ENCODE measurements at places on chromosomes 1 and 21. TPM values are rescaled to one million over a fixed set of nuclear protein-coding genes. Genes with fewer than 3 reads are reported as not detected.

OPTC gene
- total RNA-seq, result not detected

DNA sequence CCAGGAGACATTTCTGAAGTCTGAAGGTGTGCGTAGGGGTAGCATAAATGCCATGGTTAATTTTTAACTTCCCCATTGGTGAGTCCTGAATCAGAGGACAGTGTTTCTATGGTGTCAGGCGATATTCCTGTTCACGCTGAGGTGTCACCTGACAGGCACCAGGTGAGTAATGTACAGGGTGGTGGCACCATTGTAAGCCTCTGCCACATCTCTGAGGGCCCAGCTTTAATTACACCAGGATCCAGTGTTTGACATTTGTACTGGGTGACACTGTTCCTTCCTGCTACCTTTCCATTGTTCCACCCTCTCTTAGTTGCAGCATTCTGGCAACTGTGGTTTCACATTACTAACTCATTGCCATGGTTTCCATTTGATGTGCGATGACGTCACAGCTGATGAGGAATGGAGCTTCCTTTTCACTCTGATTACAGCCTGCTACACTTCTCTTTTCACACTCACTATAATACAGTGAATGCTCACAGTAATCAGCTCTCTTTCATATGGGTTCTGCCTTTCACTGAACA lies 40.6 kb upstream of the MARK1 start:
- no peaks in the 10 kb centered on the region for H3K27me3 ChIP-seq
- DNase-seq, result no peak
- H3K27ac ChIP-seq, result no peak overlapping the region
- H3K4me3 ChIP-seq, result no peak overlapping the region
- no peaks in the 10 kb centered on the region for H3K4me1 ChIP-seq
- H3K36me3 ChIP-seq, result no peaks in the 10 kb centered on the region

DNA sequence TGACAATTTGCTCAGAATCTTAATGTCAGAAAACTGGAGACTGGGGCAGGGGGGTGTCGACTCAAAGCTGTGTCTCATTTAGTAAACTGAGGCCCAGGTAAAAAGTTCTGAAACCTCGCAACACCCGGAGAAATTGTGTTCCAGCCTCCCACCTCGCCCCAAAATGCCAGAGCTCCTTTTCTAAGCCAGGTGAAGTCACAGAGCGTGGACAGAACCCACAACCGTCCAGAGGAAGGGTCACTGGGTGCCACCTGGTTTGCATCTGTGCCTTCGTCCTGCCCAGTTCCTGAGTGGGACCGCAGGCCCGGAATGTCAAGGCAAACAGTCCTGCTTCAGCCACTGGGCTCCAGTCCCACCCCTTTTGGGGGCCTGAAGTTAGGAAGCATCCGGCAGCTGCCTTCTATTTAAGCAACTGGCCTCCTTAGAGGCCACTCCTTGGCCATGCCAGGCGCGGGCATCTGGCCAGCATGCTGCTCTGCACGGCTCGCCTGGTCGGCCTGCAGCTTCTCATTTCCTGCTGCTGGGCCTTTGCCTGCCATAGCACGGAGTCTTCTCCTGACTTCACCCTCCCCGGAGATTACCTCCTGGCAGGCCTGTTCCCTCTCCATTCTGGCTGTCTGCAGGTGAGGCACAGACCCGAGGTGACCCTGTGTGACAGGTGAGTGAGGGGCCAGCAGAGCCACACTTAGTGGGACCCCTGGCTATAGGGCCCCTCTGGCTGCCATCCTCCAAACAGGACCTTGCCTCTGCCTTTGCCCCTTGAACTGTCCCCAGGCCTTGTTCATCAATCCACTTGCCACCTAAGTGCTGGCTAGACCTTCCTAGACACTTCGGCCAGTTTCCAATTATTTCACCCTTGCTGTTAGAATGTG lies at the start of gene TAS1R1:
TAS1R1 (plus strand) TSS at position 401 of the 872 bp plus-strand sequence; CDS start at position 468, 67 bp downstream.
- H3K27ac ChIP-seq, result peak within 1 kb of the TSS; percentile 79
- H3K4me3 ChIP-seq, result peak within 1 kb of the TSS; percentile 98
- no peaks in the 10 kb centered on the region for H3K27me3 ChIP-seq
- DNase-seq, result peak; percentile 73
- H3K4me1 ChIP-seq, result peaks cover 21% of the 10 kb centered on the region
- H3K36me3 ChIP-seq, result peaks cover 9% of the 10 kb centered on the region

DNA sequence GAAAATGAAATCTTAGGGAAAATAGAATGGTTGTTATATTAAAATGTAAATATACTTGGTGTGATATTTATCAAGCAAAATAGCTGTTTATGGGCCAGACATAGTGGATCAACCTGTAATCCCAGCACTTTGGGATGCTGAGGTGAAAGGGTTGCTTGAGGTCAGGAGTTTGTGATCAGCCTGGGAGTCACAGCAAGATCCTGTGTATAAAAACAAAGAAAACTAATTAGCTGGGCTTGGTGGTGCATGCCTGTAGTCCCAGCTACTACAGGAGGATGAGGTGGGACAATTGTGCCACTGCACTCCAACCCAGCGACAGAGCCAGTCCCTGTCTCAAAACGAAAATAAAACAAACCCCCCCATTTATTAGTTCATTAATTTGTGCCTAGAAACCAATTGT lies 21.6 kb upstream of the CFHR1 start:
- no peaks in the 10 kb centered on the region for H3K36me3 ChIP-seq
- no peak overlapping the region for H3K4me3 ChIP-seq
- no peak overlapping the region for H3K27ac ChIP-seq
- DNase-seq, result no peak

DNA sequence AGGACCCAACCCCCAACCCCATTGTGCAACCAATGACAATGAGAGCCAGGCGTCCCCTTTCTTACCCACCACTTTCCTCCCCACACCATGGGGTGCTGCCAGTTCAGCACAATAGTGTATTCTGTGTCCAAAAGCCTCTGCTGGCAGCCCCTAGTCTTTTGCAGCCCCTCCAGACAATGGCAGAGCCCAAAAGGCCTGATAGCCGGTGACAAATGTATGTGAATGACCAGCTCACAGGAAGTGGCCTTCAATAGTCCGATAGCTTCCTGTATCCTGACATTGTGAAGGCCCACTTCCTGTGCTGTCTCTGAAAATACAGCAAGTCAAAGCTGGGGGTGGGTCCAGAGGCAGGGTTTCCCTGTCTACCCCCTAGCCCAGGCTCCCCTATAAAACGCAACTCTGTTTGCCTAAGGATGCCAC lies 16.6 kb downstream of the SMIM12 start:
- H3K4me3 ChIP-seq, result no peak overlapping the region
- peak overlapping the region; percentile 6 for H3K27ac ChIP-seq
- H3K27me3 ChIP-seq, result no peaks in the 10 kb centered on the region
- peaks cover 17% of the 10 kb centered on the region for H3K4me1 ChIP-seq
- H3K36me3 ChIP-seq, result peaks cover 4% of the 10 kb centered on the region

ZBTB17 gene
- 42.3 TPM for total RNA-seq

GRCh38 chr1:192445839-192446489 lies 129.2 kb downstream of the RGS21 start:
- no peak overlapping the region for H3K27ac ChIP-seq
- H3K4me1 ChIP-seq, result no peaks in the 10 kb centered on the region
- H3K4me3 ChIP-seq, result peak overlapping the region; percentile 19
- no peaks in the 10 kb centered on the region for H3K27me3 ChIP-seq
- no peaks in the 10 kb centered on the region for H3K36me3 ChIP-seq

DNA sequence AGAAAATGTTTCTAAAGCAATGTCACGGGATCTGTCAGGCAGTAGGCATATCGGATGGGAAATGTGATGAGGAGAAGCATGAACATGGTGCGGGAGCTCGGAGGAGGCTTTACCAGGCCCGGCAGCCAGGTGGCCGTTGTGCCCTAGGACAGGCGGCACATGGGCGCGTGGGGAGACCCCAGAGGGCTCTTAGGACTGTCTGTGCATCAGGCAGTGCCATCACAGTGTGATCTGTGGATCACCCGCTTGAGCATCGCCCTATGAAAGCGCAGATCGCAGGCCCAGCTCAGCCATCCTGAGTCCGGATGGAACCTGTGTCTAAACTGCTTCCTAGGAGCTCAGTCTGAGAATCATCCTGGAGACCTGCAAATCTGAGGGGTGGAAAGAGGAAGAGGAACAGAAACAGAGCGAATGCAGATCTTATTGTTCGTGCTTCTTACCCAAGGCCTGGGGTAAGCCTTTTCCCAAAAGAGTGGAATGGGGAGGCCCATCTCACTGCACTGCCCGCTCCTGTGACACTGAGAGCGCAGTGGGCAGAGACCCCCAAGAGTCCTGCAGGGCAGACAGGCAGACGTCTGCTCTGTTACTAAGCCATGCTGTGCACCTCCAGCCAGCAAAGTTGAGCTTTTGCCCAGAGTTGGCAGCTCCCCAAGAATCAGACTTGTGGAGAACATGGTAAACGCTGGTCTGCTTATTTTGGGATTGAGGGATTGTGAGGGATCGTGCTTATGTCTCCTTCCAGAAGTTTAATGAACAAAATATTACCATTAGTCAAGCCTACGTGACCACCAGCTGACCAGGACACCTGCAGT lies 251.0 kb downstream of the RHOU start:
- no peak for DNase-seq
- H3K36me3 ChIP-seq, result no peaks in the 10 kb centered on the region
- H3K27me3 ChIP-seq, result no peaks in the 10 kb centered on the region

CRTC2 gene
- total RNA-seq, result 52.7 TPM

OR2L2 gene
- total RNA-seq, result 0.14 TPM

DNA sequence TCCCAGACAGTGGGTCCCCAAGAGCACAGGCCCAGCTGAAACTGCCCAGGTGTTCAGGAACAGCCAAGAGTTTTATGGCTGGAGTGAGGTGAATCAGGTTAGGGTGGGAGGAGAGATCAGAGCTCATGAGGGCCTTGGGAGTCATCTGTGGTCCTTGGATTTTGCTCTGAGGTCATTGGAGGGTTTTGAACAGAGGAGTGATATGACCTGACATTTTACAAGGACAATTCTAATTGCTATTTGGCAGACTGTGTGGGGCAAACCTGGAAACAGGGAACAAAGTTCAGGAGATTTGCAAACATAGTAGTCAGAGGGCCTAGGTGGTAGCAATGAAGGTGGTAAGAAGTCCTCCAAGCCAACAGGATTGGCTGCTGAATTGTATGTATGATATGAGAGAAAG lies 31.1 kb upstream of the LRRN2 start:
- peaks cover 7% of the 10 kb centered on the region for H3K4me1 ChIP-seq
- H3K36me3 ChIP-seq, result no peaks in the 10 kb centered on the region
- no peak overlapping the region for H3K4me3 ChIP-seq
- no peak for DNase-seq

GRCh38 chr1:64209221-64209620 lies 5.8 kb downstream of the UBE2U start:
- no peaks in the 10 kb centered on the region for H3K27me3 ChIP-seq
- H3K27ac ChIP-seq, result no peak overlapping the region
- no peak for DNase-seq
- H3K36me3 ChIP-seq, result no peaks in the 10 kb centered on the region
- no peaks in the 10 kb centered on the region for H3K4me1 ChIP-seq
- no peak overlapping the region for H3K4me3 ChIP-seq

GRCh38 chr1:234475167-234475793 lies 3.7 kb downstream of the TARBP1 start:
- no peak overlapping the region for H3K27ac ChIP-seq
- H3K4me1 ChIP-seq, result peaks cover 25% of the 10 kb centered on the region
- no peaks in the 10 kb centered on the region for H3K27me3 ChIP-seq
- H3K4me3 ChIP-seq, result no peak overlapping the region
- H3K36me3 ChIP-seq, result no peaks in the 10 kb centered on the region
- DNase-seq, result no peak

- H3K4me1 ChIP-seq, result no peaks in the 10 kb centered on the region
- no peaks in the 10 kb centered on the region for H3K36me3 ChIP-seq
- no peak overlapping the region for H3K27ac ChIP-seq
- no peak overlapping the region for H3K4me3 ChIP-seq
- no peaks in the 10 kb centered on the region for H3K27me3 ChIP-seq
Observed at GRCh38 chr1:205843036-205843859, 6.7 kb downstream of the PM20D1 start.

- no peaks in the 10 kb centered on the region for H3K27me3 ChIP-seq
- no peak overlapping the region for H3K4me3 ChIP-seq
- no peak overlapping the region for H3K27ac ChIP-seq
- no peaks in the 10 kb centered on the region for H3K4me1 ChIP-seq
Observed at GRCh38 chr21:32198384-32198783, 80.5 kb downstream of the MIS18A start.

- H3K27ac ChIP-seq, result no peak overlapping the region
- H3K36me3 ChIP-seq, result no peaks in the 10 kb centered on the region
Observed at GRCh38 chr1:210627755-210628154, 299.1 kb downstream of the HHAT start.

- H3K27ac ChIP-seq, result no peak overlapping the region
- no peaks in the 10 kb centered on the region for H3K36me3 ChIP-seq
- no peaks in the 10 kb centered on the region for H3K4me1 ChIP-seq
- no peak overlapping the region for H3K4me3 ChIP-seq
- DNase-seq, result no peak
Observed at GRCh38 chr1:96980448-96980847, 258.9 kb downstream of the PTBP2 start.

DNA sequence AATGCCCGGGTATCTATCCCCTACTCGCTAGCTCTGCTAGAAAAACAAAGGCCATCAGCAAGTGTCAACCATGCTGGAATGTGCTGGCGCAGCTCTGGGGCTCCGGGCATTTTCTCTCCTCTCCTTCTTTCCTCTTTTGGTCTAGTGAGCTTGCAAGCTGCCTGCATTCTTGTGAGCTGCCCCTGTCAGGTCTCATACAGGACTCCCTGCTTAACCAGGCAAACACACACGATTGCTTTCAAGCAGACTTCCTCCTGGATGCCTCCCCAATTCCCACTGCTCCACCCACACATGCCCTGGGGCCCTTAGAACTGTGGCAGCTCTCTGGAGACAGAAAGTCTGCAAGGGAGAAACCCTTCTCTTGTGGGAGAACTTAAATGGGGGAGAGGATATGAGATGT lies 35.7 kb upstream of the SUCO start:
- H3K27me3 ChIP-seq, result no peaks in the 10 kb centered on the region
- DNase-seq, result no peak
- H3K36me3 ChIP-seq, result no peaks in the 10 kb centered on the region
- peaks cover 9% of the 10 kb centered on the region for H3K4me1 ChIP-seq

GRCh38 chr1:109509176-109510134 lies at the start of gene AMIGO1:
AMIGO1 (minus strand) TSS chr1:109509727; CDS start chr1:109508912, 815 bp downstream.
- H3K27me3 ChIP-seq, result no peaks in the 10 kb centered on the region
- DNase-seq, result peak; percentile 88
- peaks cover 8% of the 10 kb centered on the region for H3K4me1 ChIP-seq
- H3K27ac ChIP-seq, result no peak within 1 kb of the TSS
- no peaks in the 10 kb centered on the region for H3K36me3 ChIP-seq

DNA sequence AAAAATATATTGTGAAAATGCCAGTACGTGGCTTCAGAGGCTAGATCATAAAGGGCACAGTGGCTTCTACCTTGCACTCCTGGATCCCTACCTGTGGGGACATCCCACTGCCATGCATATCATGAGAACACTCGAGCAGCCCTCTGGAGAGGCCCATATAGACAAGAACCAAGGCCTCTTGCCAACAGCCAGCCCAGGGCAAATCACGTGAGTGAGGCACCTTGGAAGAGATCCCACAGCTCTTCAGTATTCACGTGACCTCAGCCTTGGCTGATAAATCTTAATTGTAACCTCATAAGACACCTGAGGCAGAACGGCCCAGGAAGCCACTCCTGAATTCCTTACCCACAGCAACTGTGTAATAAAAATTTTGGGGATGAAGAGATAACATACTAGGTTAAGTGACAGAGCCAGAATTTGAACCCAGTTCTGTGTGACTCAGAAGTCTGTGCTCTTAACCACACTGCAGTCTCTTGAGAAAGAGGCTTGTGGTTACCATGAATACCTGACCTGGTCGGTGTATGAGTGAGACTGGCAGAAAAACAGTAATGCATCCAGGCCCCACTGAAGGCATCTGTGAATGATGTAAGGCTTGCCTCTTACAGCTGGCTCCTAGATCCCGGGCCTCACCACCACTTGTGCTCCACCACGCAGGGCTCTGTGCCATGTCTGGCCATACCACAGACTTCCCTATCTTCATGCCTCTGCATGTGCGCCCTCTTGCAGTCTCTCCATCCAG lies 6.9 kb upstream of the A3GALT2 start:
- H3K4me3 ChIP-seq, result no peak overlapping the region
- DNase-seq, result peak; percentile 79
- H3K36me3 ChIP-seq, result peaks cover 100% of the 10 kb centered on the region
- peaks cover 45% of the 10 kb centered on the region for H3K4me1 ChIP-seq
- H3K27ac ChIP-seq, result peak overlapping the region; percentile 48

Measured in upper lobe of right lung (tissue), 1 donor.